ENCODE measurements at places on chromosomes 7 and 10.
A peak's percentile ranks its signal among the peaks of the same experiment; 100 is the strongest.

GRCh38 chr10:28094121-28094520 is 95.2 kb upstream of the ODAD2 start:
- DNase-seq, result no peak

DNA sequence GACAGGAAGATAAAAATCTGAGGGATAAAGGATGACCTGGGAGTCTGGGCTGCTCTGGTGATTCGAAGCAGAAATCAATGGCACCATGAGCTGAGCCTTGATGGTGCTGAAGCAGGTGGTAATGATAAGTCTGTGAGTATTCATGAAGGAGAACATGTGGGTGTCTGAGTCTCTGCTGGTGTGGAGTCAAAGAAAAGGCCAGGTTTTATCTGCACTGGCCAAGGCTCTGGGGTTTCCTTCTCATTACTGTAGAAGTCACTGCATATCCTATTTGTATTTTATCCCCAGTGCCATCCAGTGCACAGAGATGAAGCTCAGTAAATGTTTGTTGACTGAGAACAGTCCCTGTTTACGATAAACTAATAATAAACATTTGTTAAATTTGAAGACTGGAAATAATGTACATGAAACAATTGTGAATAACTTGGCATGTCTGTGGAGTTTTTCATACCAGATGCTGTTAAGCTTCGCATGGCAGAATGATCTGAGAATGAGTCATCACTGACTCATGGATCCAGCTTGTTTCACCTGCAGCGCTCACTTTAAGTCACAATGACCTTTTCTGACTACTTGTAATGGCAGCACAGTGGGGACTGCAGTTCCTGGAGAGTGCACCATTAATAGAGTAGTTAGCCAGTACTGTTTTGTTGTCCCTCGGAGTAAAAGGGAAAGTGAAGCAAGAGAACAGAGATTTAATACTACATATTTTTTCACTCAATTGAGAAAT is 538.5 kb downstream of the HTR7 start:
- peak; percentile 2 for DNase-seq

GRCh38 chr7:156906200-156906649 is 13.2 kb upstream of the LMBR1 start:
- DNase-seq, result no peak

DNA sequence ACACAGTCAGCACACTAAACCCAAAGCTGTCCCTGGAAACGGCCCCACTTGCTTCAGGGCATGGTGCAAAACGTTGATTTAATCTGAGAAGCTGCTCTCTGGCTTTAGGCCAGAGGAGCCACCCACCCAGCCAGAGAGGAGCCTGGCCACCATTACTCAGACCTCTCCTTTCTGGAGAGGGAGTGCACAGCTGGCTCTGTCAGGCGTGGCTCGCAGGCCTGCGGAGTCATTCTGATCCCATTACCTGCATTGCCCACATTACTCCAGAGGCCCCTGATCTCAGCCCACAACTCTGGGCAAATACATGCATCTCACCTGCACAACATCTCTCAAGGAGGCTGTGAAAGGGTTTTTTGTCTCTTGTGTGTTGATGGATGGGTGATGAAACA is 370.0 kb upstream of the IGFBP3 start:
- DNase-seq, result peak; percentile 6
